Cortex of kidney (tissue), 1 donor: ENCODE measurements at places on chromosomes 7 and 10.

GRCh38 chr7:9921326-9921725, 1052.3 kb upstream of the PHF14 start:
- DNase-seq, result no peak

- no peak for DNase-seq
Observed at GRCh38 chr7:55152516-55152915, 133.7 kb downstream of the EGFR start.

GRCh38 chr10:23413629-23414089, 25.2 kb upstream of the OTUD1 start:
- no peak for DNase-seq

DNA sequence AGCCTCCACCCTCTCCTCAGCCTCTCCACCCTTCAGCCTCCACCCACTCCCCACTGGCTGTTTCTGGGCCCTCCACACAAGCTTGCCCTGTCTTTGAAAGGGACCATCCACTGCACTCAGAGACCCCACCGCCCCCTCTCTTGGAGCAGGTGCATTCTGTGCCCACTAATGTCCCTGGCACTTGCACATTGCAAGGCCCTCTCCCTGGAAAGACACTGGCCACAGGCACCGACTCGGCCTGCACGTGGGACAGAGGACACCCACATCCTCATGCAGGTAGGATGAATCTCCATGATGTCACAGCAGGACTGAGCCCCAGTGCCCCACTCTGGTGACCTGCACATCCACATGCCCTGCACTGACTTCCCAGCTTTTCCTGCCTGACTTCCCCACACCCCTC, 36.8 kb upstream of the EBF3 start:
- no peak for DNase-seq

- DNase-seq, result no peak
Observed at GRCh38 chr10:3470191-3470590, 297.6 kb upstream of the PITRM1 start.

DNA sequence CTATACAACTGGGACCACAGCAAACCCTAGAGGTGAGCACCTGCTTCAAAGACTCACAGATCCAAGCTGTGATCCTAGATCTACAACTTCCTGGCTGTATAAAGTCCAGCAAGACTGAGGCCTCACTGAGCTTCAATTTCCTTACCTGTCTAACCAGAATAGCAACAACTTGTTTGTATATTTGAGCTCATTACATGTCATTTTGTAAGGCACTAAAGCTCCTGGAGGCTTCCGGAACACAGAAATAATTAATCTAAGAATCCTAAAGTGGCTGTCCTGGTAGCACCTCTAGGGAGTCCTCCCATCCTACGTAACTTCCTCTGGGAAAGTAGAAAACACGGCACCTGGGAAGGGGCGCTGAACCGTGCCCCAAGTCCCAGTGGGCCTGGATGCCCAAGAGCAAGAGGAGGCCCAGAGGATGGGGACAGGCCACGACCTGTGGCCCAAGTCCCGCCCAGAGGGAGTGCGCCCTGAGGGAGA, 39.4 kb downstream of the HK1 start:
- DNase-seq, result no peak

GRCh38 chr7:130515315-130516040, 23.6 kb downstream of the MEST start:
- no peak for DNase-seq

- DNase-seq, result no peak
Observed at GRCh38 chr7:38021892-38022291, 101.5 kb downstream of the EPDR1 start.
